GM12864 (cell line): ENCODE measurements at places on chromosomes 1 and 21.
A peak's percentile ranks its signal among the peaks of the same experiment; 100 is the strongest.

DNA sequence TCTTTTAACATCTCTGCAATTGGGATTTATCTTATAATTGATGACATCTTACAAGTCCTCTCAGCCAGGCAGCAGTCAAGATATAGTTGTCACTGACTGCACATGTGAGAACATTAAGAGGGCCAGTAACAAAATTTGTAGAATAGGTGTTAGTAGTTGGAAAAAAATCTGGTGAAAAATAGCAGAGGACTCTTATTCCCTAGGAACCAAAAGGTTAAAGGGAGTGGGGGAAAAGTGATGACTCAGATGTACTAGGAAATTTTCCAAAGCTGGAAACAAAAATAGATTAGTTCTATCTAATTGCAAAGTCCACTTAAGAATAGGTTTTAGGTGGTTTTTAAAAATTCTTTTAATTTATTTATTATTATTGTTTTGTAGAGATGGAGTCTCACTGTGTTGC lies 3.6 kb downstream of the NUP210L start:
- DNase-seq, result no peak

DNA sequence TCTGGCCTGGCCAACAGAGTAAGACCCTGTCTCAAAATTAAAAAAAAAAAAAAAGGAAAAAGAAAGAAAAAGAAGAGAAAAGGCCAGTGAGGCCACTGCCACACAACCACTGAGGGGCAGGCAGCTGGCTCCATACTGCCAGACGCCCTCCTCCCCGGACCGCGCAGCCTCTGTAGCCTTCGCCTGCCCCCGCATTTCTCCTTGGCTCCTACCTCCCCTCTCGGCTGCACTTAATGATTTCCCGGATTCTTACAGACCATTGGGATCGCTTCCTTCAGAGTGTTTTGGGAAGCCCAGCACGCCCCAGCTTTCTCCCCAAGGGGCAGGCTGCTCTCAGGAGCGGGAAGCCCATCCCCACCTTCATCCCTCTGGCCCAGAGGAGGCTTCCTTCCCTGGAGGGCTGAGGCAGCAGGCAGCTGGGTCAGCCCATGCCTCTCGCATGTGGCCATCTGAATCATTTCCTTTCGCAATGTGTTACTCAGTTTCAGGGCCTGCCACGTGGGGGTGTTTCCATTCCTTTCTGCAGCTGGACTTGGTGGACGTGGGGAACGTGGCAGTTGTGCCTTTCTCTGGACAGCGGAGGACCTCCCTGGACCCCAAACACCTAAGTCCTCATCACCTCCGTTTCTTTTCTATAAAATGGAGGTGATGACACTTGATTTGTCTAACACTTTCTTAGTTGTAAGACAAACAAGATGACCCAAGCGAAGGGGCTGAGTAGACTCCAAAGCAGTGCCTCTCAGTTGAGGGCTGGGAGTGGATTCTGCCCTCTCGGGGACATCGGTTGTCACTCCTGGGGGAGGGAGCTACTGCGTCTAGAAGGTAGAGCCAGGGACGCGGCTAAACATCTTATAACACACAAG lies 2.3 kb downstream of the SLC2A5 start:
- DNase-seq, result no peak

GRCh38 chr1:87674791-87675190 lies 346.1 kb downstream of the LMO4 start:
- no peak for DNase-seq

DNA sequence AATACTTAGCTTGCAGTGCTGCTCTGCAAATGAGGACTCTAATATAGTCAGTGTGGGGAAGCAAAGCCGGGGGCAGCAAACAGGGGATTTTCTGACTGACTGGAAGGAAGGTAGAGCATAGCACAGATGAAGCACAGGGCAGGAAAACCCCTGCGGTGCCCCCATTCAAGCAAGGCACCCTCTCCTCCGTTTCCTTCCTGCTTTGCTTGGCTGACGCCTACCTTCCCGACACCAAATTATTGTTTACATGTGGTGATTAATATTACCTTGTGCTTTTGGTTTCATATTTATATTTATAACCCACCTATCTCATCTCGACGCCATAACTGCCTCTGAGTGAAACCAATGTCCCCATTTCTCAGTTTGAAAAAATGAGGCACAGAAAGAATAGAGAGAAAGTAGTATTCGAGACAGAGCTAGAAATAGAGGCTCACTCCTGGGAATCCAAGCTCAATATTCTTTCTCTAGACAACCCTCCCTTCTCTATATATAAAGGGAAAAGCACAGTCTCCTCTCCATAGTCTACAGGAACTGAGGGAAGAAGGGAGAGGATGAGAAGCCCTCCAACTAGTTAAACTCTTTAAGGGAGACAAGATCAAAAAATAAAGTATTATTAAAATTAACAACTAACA lies 41.3 kb downstream of the PIK3C2B start:
- DNase-seq, result peak; percentile 69

GRCh38 chr1:226670073-226670472 lies 69.0 kb downstream of the ITPKB start:
- DNase-seq, result no peak

GRCh38 chr1:56525489-56526041 lies 53.8 kb downstream of the PLPP3 start:
- peak; percentile 70 for DNase-seq

DNA sequence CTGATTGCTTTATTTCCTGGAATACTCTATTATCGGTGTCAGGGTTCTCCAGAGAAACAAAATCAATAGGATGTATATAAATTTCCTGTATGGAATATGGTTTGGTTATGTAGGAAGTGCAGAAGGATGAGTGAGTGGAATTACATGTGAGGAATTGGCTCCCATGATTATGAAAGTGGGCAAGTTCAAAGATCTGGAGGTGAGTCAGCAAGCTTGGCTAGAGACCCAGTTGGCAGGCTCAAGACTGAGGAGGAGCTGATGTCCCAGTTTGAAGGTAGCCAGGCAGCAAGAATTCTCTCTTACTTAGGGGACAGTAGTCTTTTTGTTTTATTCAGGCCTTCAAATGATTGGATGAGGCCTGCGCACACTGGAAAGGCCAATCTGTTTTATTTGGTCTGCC lies 57.5 kb downstream of the MAP3K7CL start:
- no peak for DNase-seq

DNA sequence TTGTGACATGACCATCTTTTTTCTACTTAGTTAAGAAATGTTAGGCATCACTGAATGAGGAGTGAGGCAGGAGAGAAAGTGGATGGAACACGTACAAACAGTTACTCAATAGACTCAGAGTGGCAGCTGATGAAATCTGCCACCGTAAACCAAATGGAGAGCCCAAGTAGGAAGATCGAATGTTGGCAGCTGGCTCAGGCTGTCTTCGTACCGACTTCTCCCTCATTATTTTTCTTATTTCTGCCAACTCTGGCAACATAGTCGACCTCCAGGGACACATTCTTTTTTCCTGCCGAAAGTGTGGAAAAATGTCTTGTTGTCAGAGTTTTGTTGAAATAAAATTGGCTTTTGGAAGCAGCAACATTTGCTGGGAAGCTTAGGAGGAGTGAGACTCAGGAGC lies 143.3 kb downstream of the GREM2 start:
- DNase-seq, result no peak

- no peak for DNase-seq
Observed at GRCh38 chr1:70079546-70079945, 125.8 kb downstream of the LRRC40 start.

GRCh38 chr1:20376171-20376570 lies 85.5 kb downstream of the VWA5B1 start:
- DNase-seq, result no peak

DNA sequence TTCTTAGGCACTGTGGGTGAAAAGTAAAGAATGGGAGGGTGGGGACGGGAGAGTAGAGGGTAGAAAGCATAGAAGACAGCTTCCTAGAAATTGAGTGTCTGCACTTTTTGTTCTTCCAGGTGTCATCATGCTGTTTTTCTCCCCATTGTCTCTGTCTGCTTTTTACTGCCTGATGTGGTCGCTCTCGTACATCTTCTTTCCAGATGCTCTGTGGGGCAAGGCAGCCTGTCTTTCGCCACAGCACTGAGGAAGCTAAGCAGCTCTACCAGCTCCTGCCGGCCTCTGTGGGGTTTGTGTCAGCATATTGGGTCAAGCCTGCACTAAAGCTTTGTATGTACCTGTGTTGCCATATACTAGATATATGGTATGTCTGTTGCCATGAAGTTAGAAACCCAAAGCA lies 13.2 kb downstream of the TMEM269 start:
- no peak for DNase-seq

DNA sequence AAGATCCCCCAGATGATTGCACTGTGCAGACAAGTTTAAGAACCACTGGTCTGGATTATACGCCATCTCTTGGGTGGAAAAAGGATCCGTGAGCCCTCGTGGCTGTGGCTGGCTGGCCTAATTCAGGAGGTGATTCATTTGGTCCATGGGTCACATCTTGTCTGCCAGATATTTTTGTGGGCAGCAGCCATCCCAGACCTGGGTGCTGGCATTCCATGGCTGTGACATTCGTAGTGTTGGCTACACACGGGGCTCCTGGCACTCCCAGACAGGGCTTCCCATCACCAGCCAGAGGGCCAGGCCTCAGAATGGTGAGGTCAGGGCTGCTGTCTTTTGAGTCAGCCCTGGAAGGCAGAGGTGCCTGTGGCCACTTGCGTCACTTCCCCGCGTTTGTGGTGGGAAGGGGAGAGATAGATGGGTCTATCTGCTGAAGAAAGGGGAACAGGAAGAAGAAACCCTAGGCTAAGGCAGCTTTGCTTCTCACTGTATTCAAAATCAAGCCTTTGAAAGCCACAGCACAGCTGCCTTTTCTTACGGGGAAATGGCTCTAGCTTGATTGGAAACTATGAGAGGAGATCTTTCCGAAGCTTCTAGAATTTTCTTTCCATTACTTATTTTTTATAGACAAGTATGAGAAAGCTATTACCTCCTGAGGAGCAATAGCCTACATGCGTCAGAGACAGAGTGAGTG lies 32.4 kb downstream of the EIF2D start:
- peak; percentile 89 for DNase-seq

- no peak for DNase-seq
Observed at GRCh38 chr1:199357599-199357998, 669.9 kb upstream of the NR5A2 start.

GRCh38 chr1:78318011-78318410 lies 172.8 kb upstream of the PTGFR start:
- no peak for DNase-seq

- DNase-seq, result peak; percentile 16
Observed at GRCh38 chr1:147627435-147628110, 42.8 kb downstream of the ACP6 start.

- no peak for DNase-seq
Observed at GRCh38 chr1:225846331-225847310, 35.6 kb downstream of the TMEM63A start.

DNA sequence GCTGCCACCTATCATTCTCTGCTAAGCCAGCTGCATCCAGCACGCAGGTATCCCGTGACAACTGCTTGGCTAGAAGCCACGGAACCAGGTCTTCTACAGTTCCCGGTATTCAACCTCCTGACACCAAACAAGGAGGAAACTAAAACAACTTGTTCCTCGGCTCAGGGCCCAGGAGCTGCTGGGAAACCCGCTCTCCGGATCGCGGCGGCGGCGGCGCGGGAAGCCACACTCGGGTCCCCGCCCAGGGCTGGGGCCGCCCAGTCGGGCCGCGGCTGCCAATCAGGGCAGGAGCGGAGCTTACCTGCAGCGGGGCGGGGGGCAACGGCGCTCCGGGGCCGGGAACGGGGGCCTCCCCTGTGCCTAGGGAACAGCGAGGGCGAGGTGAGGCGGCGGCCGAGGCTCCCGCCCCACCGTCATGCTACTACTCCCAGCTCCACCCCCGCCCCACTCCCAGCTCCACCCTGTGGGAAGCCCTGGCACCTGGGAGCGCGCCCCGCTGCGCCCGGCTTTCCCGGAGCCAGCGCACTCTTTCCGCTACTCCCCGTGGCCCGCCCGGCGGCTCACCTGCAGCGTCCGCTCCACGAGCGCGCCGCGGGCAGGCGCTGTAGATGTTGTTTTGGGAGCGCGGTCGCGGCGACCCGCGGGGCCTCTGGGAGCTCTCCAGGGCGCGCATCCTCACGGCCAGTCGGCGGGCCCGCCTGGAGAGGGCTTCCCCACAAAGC lies 12.1 kb downstream of the IL24 start:
- DNase-seq, result no peak

DNA sequence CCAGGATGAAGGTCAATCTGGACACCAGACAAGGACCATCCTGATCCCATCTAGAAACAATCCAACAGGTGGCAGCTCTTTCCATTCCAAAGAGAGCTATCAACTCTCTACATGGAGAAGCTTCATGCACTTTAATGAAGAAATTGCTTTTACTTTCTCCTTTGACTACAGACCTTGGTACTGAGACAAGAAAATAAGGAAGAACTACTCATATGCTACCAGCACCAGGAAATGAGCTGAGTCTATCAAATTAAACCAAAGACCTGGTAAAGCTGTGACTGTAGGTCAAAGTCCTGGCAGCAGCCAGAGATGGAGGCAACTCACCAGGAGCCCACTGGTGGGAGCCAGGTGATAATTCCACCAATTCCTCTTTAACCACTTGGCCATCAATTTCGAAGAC lies 64.3 kb upstream of the LRRC8B start:
- no peak for DNase-seq

GRCh38 chr1:11645670-11646265 lies 8.5 kb downstream of the FBXO2 start:
- DNase-seq, result no peak

GRCh38 chr1:240705579-240705978 lies 93.6 kb upstream of the GREM2 start:
- DNase-seq, result no peak

DNA sequence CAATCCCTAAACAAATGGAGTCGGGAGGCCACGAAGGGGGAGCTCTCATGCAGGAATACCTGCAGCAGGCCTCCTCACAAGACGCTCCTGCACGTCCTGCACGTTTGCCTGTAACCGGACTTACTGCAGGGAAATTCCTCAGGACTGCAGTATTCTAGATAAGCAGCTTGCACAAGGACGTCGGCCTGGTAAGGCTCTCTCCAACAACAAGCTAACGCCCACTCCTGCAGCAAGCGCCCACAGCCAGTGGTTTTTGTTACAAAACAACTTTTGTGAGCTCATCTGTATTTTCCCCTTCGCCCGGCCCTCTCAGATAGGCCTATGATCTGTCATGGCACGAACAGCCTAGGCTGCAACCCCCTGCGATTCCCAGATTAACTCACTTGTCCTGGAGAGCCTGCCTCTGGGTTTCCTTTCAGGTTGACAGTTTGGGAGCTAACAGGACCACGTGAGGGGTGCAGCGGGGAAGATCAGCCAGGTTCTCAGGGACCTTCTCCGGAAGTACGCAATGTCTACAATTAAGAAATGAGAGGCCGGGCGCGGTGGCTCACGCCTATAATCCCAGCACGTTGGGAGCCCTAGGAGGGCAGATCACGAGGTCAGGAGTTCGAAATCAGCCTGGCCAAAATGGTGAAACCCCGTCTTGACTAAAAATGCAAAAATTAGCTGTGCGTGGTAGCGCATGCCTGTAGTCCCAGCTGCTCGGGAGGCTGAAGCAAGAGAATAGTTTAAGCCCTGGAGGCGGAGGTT lies 921 bp upstream of the MIB2 start:
- DNase-seq, result no peak
